ENCODE measurements at places on chromosomes 2 and 18.

DNA sequence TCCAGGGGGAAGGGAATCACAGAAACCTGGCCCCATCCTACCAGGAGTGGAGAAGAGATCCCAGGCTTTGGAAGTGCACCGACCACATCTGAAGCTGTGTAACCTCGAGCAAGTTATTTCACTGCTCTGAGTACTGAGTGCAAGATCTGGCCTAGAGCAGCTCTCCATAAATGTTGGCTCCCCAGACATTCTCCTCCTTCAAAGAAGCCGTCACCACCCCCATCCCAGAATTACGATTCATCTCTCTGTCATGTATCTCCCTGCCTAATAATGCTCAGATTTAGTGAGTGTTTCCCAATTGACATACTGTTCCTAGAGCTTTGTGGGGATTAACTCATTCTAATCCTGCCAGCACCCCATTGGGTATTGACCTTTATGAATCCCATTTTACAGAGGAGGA, 51.7 kb downstream of the TNS1 start:
- DNase-seq: no peak

DNA sequence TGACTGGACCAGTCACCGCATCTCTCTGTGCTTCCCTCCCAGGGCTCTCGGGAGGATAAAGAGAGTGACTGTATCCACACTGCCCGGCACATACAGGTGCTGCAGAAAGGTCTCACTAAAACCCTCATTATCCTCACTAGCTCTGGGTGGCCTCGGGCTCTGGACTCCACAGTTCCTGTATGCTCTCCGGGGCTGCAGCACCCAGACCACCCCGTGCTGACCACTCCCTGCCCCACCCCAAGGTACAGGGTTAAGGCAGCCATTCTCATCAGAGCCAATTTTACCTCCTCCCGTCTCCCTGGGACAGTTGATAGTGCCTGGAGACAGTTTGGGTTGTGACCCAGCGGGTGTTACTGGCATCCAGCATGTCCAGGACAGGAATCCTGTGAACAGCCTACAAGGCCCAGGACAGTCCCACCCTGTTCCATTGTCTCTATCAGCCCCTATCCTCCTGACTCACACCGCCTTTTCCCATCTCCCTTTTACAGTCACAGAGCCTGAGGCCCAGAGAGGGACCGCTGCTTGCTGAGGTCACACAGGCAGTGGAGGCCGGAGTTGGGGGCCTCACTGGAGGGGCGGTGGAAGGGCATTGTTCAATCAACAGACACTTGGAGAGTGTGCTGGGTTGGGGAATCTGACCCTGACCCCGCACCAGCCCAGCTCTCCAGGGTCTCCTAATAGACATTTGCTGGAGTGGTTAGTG, 1.7 kb downstream of the ZAP70 start:
- no peak for DNase-seq

- no peak for DNase-seq
These were observed 98.3 kb downstream of the FMNL2 start for GRCh38 chr2:152433289-152433688.

DNA sequence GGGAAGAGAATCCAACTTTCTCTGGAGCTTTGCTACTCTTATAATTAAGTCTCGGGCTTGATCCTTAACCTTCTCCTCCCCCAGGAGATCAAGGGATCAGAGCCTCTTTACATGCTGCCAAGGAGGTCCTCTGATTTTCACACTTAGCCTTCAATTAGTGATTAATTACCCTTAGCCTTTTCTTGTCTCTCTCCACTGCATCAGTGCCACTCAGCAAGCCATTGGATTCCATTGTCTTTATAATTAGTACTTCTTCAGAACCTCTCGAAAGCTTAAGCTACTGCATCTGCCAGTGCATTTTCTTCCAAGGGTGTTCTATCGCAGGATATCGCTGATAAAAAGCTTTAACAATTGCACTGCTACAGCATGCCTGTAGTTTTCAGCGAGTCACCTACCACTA, 477.0 kb upstream of the MEIS1 start:
- no peak for DNase-seq

- DNase-seq: peak; percentile 46
These were observed 18.0 kb downstream of the ZC3H15 start for GRCh38 chr2:186503827-186504606.

GRCh38 chr2:223915071-223915470, 30.1 kb downstream of the WDFY1 start:
- DNase-seq: no peak

DNA sequence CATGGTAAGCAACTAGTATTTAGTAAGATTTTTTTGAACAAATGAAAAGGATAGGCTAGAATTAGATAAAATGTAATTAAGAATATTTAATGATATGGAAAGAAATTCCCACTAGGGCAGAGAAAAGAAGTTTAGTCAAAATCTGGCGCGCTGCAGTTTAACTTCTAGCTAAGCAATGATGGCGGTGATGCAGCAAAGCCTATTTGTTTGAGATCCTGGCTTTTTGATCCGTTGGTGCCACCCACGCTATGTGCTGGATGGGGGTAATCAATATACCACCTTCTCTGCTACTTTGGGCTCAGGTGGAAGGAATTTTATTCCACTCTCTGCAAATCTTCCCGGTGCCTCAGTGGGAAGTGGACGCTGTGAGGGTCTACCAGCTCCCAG, 421 bp upstream of the FAM171B start:
- DNase-seq: no peak
